ENCODE measurements at places on chromosomes 1 and 21.

DNA sequence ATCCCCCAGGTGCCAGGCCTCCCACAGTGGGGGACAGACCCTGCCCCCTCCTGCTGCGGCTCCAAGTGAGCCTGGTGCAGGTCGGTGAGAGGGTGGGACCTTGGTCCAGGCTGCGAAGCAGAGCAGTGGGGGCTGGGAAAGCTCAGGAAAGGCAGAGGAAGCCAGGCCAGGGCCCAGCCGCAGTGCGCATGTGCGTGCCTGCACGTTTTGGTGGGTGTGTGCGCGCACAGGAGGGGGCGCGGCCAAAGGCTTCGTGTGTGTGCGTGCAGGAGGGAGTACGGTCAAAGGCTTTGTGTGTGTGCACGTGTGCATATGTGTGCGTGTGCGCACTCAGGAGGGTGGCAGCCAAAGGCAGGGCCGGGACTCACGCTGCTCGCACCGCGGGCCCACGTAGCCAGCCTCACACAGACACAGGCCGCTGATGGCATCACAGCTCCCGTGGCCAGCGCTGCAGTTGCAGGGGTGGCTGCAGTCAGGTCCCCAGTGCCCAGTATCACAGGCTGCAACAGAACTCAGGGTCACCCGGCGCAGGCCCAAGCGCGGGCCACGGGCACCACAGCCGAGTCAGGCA lies 45.9 kb downstream of the ARHGEF16 start:
- no peak for DNase-seq

GRCh38 chr1:23397908-23398307 lies 26.6 kb downstream of the TCEA3 start:
- DNase-seq: no peak

GRCh38 chr1:59730302-59730701 lies 84.4 kb upstream of the HOOK1 start:
- DNase-seq: no peak

GRCh38 chr1:172929006-172929405 lies 121.7 kb downstream of the TNFSF18 start:
- no peak for DNase-seq

DNA sequence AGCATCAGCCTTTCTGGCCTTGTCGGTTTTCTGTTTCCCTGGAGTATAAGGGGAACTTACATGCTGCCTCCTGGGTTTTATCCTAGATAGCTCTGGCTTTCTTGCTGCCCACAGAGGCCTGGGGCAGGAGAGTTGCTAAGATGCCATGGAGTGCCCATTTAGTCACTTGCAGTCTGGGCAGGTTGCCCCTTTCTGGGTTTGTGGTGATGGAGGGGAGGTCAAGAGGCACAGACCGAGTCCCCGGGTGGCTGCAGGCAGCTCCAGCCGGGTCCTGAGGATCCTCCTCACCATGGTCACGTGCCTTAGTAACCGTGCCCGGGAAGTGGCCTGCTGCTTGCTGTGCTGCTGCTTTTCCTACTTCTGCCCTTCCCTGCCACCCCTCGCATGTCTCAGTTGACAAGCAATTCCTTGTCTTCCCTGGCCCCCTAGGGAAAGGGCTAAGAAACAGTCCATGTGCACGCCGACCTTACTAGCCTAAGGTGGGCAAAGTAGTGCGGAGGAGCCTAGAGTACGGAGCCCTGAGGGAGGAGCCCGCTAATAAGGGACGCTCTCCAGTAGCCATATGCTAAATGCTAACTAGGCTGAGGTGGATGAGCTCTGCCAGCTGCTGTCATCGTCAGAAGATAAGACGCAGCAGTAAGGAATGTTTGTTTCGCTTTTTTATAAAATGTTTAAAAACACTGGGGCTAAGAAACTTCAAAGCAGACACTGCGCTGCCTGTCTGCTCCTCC lies 34.8 kb downstream of the CLCA1 start:
- DNase-seq: peak; percentile 51

GRCh38 chr1:244730153-244730933 lies 77.4 kb downstream of the DESI2 start:
- DNase-seq: peak; percentile 24

- no peak for DNase-seq
Observed at GRCh38 chr1:40300249-40300567, 16.9 kb downstream of the COL9A2 start.

DNA sequence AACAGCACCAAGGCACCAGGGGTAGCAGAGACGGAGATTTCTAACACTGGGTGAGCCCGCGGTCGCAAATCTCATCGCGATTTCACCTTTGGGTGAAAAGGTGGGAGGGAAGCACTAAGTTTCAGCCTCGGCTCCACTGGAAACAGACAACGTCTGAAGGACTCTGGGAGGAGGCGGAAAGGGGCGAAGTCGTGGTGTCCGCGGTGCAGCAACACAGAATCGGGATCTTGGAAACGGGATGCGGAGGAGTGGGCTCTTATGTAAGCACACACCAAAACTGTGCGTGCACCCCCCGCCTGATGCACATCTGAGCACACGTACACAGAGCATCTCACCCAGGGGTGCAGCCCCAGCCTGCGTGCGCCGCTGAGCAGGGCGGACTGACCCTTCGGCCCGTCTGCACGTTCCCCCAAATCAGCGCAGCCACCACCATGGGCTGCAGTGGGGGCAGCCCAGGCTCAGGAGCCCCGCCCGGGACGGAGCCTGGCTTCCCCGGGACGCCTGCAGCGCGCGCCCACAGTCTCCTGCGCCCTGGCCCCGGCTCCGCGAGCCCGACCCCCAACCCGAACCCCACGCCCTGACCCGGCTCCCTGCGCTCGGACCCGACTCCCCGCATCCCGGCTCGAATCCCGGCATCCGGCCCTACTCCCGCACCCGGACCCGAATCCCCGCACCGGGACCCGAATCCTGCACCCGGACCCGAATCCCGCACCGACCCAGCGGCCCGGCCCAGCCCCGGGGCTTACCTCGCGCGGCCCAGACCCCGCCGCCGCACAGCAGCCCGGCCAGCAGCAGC lies 670 bp downstream of the CLSTN1 start:
- DNase-seq: peak; percentile 33

DNA sequence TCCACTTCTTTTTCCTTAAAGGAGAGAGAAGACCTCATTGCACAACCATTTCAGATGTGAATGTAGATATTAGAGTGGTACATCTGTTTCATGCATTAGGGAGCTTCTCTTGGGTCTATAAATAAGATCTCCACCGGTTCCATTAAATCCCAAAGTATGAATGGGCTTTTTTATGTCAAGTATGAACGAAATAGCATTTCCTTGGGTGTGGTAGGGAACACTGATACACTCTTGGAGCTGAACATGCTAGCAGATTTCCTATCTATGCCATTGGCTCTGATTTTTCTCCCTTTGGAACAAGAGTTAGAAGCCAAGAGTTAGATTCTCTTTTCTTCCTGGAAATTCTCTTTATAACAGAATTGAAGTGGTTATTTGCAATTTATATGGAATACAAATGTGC lies 245.6 kb upstream of the ADAMTS5 start:
- no peak for DNase-seq

- DNase-seq: no peak
Observed at GRCh38 chr21:28674763-28675162, 317.9 kb downstream of the LTN1 start.

GRCh38 chr1:173479649-173480048 lies 2.5 kb downstream of the PRDX6 start:
- no peak for DNase-seq

GRCh38 chr1:28581531-28582247 lies 10.4 kb upstream of the RAB42 start:
- DNase-seq: peak; percentile 97

DNA sequence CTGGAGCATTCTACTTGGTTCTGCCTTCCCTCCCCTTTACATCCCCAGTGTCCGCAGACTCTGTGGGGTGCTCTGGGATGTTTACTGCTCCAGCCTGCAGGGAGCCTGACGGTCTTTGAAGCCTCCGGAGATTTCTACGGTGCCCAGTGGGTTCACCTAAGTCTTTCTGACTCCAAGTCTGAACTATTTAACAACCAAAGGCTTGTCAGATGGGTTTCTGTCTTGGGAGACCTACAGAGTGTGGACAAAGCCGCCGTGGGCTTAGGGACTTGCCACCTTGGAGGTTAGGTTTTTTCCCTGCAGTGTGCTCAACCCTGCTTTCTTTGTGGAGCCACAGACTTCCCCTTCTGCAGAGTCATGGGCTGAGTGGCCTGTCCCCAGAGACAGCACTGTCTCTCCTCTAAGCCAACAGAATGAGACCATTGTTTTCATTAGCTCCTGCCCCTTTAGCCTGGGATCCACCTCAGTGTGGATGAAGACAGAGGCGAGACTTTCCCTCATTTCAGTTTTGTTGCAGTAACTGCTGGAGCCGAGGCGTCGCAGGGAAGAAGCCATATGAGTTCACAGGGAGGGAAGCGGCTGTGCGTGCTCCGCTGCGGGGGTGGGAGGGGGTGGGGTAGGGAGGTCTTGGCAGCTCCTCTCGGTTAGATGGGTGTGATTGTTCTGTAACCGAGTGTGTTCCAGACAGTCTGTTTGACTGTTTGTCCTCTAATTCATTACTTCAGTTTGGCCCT lies 120.7 kb downstream of the CNIH3 start:
- no peak for DNase-seq

- no peak for DNase-seq
Observed at GRCh38 chr1:96880626-96881025, 159.0 kb downstream of the PTBP2 start.

DNA sequence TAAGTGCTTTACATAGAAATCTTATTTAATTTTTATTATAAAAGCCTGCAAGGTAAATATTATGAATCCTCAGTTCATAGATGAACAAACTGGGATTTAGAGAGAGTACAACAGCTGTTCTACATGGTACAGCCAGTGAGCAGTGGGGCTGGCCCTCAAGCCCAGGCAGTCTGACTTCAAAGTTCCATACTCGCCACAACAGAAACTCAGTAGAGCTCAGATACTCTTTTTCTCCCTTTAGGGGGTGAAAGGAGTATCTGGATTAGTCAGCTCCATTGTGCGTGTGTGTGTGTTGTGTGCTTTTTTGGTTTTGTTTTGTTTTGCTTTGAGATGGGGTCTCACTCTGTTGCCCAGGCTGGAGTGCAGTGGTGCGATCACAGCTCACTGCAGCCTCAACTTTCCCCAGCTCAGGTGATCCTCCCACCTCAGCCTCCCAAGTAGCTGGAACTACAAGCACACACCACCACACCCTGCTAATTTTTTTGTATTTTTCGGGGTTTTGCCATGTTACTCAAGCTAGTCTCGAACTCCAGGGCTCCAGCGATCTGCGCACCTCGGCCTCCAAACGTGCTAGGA lies 378.5 kb downstream of the SMYD3 start:
- DNase-seq: no peak

DNA sequence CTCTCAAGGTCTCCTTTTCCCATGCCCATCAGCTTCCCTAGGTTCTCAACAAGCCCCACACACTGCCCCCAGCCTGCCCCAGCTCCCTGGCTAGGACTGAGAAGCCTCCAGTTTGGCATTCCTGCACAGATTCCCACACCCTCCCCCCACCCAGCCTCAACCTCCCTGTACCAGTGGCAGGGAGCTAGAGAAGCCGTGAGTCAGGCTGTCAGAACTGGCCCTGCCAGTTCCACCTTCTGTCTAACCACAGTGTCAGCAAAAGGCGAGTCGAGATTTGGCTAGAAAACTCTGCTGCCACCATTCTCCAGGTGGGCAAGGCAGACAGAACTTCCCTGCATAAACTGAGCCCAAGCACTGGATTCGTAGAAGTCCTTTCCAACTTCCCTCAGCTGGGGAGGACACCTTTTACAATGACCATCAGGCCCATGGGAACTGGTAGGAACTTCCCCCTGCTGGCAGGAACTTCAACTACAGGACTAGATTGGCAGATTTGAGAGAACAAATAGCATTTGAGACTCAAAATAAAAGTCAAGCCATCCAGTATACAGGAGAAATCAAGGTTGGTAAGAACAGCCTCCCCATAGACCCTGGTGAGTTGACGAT lies 31.0 kb downstream of the TNNT2 start:
- DNase-seq: no peak

DNA sequence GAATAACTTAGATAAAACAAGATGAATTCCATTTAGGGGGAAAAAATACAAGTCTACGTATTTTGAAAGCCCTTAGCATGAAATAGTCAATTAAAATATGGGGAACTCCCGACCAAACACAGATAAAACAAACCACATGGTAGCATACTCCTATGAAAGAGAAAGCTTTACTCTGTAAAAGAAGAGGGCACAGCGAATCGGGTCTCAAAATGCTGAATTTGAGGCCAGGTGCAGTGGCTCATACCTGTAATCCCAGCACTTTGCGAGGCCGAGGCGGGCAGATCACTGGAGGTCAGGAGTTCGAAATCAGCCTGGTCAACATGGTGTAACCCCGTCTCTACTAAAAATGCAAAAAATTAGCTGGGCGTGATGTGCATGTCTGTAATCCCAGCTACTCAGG lies 116.9 kb upstream of the TIAM1 start:
- no peak for DNase-seq

DNA sequence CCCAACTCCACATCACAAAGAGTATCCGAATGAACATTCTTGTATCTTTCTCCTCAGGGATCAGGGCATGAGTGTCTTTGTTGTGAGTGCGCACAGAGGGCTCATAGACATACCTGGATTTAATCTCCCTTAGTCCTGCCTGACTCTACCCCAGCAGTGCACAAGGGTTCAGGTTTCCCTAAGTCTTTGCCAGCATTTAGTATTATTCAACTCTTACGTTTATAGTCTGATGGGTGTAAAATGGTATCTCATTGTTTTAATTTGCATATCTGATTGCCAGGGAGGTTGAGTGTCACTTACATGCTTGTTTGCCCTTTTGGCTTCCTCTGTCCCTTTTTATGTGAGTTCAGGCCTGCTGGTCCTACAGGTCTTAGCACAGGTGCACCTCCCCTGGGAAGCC lies 49.5 kb downstream of the FOXD2 start:
- DNase-seq: no peak

GRCh38 chr1:68196676-68197075 lies 35.6 kb downstream of the WLS start:
- DNase-seq: no peak

DNA sequence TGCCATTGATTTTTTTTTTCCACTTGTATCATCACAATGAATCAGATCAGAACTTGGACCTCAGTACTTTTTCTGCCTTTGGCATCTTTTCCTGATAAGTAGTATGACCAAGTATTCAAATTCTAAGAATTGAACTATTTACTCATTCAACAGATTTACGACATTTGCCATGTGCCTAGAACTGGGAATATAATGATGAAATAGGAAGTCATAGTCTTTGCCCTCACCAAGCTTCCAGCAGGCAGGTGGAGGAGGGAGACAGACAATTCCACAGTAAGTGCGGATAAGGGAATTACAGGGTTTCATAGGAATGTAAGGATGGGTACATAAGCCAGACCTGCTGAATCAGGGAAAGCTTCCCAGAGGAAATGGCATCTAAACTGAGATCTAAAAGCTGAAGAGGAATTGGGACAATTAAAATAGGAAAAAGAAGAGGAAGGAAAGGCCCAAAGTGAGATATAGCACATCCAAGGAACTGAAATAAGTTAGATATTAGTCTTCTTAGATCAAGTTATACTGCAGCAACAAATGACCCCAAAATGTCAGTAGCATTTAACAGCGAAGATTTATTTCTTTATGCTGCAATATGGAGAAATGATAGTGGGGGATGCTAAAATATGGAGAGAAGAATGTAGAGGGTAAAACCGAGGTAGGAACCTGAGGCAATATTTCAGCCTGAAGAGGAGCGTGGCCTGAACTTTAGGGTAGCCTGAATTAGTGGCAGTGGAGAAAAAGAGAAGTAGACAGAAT lies 5.3 kb upstream of the DDX59 start:
- DNase-seq: no peak

- no peak for DNase-seq
Observed at GRCh38 chr21:31195334-31196015, 148.6 kb downstream of the TIAM1 start.
